ENCODE measurements at places on chromosomes 5 and 9.

- DNase-seq, result no peak
These were observed 942.5 kb downstream of the EFNA5 start for GRCh38 chr5:106728208-106728607.

DNA sequence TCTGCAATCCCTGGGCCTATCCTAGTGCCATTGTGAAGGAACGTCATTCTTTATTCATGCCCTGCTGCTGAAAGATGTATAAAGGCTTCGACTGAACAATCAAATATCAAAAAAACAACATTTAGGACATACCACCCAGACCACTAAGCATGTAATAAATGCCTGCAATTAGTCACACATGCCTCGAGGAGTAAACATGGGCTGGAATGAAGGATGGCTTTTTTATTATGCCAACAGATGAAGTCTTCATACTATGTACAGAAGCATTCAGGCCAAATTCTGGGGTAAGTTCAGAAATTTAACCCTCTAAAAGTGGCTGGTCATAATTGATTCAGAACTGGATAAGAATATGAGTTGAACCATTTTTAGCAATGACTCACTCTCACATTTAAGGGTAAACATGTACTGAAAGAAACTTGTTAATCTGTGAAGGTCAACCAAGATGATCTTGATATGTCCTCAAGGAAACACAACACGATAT is 38.1 kb downstream of the FAM240B start:
- DNase-seq, result no peak

- no peak for DNase-seq
These were observed 7.6 kb downstream of the ARPC5L start for GRCh38 chr9:124869466-124869985.

GRCh38 chr9:137719194-137719593 is 100.4 kb downstream of the EHMT1 start:
- DNase-seq, result no peak

GRCh38 chr5:82355053-82355452 is 76.9 kb upstream of the RPS23 start:
- no peak for DNase-seq

DNA sequence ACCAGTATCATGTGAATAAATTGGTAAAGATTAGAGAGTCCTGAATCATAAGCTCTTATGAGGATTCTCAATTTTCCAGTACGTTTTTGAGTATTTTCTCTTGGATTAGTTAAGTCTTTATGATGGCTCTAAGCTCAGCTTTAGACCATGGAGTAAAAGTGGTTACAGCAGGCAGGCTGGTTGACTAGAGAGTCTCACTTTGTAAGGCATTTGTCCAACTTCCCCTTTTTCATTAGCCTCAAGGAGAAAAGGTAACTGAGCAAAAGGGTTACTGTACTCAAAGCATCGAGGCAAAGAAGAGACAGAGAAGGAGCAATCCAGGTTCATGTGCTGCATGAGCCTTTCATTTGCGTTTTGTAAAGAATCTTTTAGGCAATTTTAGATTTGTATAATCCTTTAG is 8.5 kb downstream of the NOP16 start:
- DNase-seq, result no peak

DNA sequence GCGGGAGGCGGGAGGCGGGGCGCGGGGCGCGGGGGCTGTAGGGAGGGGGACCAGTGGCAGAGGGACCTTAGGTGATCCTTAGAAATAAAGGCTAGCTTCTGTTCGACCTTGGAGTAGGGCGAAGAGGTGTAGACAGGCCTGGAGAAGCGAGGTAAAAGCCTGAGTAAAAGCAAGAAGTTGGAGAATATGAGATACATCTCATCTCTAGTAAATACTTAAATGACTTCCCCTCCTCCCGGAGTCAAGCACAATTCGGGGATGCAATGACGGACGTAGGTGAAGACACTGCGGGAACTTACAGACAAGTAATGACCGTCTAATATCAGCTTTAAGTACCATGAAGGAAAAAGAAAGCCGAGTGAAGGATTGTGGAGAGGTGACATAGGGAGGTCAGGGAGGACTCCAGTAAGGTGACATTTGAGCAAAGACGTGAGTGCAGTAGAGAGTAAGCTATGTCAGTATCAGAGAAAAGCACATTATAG is 466 bp downstream of the SMC2 start:
- peak; percentile 53 for DNase-seq

GRCh38 chr9:135277219-135278201 is 190.0 kb downstream of the OLFM1 start:
- DNase-seq, result no peak

DNA sequence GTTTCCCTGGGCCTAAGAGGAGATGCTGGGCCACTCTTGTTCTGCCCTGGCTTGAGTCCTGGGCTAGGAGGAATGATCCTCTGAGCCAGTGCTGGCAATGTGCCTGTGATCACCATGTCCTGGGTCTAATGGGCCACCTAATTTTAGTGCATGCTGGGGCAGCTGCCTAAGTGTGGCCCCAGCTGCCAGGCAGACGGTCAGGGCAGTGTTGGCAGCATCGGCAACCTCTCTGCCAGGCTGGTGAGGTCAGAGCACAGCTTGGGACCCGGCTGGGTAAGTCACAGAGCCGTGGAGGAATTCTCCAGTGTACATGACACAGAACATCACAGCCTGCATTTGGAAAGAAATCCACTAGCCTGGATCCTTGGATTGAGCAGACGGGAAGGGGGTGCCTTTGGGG is 21.4 kb upstream of the PITX1 start:
- DNase-seq, result no peak

- DNase-seq, result no peak
These were observed 81.5 kb downstream of the LMX1B start for GRCh38 chr9:126695186-126695585.
